ENCODE measurements at places on chromosomes 12 and 14.

DNA sequence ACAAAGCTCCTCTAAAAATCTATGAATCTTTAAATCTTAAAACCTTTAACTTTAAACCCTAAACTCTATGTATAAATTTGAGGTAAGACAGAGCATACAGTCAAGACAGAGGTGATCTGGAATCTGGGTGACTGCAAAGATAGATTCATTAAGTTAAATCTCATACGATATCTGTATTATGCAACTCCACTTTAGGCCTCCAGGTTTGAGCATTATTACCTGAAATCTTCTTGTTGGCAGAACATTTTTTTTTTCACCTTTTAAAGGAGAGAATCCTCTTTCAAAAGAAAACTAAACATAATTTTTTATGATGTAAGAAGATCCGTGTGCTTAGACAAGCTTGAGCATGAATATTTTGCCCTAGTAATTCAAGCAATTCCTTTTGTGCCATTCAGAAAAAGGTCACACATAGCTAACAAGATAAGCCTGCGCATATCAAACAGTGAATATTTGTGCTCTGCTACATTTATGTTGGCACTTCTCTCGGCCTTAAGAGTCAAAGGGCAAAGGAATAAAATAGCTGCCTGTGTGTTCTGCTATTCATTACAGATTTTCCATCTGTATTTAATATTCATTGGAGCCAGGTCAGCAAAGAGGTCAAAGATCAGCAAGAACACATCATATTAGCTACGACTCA lies 163.3 kb downstream of the TMTC3 start:
- peak; percentile 19 for DNase-seq

- peak; percentile 92 for DNase-seq
These were observed 5.8 kb downstream of the MARK3 start for GRCh38 chr14:103391048-103391447.

GRCh38 chr14:63055631-63056030 lies 10.4 kb upstream of the KCNH5 start:
- DNase-seq = no peak

- peak; percentile 54 for DNase-seq
These were observed 645 bp downstream of the KITLG start for GRCh38 chr12:88579601-88580050.

GRCh38 chr14:96067985-96068930 lies 29.1 kb downstream of the C14orf132 start:
- DNase-seq = no peak

GRCh38 chr12:57990241-57990883 lies 49.0 kb downstream of the ATP23 start:
- no peak for DNase-seq

DNA sequence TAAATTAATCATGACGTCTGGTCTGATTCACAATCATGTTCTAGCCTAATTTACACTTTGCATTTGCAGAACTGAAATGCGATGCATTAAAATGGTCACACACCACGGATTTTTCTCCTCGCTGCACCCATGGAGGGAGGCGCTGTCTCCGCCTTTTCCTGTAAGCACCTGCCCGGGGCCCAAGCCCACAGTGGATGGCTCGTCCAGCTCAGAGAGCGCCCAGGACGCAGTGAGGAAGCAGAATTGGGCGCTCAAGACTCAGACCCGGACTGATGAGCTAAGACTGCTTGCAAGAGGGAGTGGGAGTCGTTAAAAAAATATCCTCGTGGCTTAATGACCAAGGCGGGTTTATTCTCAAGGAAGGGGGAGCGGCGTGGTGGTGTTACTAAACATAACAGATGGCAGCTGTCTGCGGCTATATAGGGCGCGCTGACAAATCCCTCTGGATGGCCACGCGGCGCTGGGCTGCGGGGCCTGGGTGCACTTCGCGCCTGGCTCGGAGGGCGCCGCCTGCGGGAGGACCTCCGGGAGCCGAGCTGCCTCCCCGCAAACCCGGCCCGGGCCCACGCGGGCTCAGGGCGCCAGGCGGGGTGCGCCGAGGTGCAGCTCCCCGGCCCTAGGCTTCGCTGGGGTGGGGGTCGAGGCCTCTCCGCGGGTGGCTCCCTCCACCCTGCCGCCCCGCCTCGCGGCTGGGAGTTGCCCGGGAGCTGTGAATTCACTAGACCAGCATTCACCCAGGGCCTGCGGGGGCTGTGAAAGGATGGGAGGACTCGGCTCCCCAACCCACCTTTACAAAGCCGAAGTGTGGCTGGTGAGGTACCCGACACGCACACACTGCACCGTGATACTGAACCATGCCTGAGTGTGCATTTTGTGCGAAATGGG lies 78.7 kb downstream of the PPM1A start:
- DNase-seq = peak; percentile 17

DNA sequence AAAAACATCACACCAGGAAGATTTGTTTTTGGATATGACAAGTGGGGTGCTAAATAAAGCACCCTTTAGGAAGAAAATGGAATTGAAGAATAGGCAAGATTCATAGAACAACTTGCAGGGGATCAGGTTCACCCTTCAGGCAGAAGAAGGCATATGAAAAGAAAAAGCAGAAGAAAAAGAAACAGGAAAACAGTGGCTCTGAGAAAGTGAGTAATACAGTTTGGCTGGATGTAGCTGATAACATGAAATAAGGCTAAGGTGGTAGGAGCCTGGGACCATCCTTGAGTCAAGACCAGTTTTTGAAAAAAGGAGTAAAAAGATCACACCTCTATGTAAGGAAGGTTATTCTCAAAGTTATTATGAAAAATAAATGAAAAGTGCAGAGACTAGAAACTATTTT lies 42.4 kb downstream of the TRIP11 start:
- no peak for DNase-seq

GRCh38 chr14:86364634-86365033 lies 834.7 kb downstream of the FLRT2 start:
- DNase-seq = no peak

- DNase-seq = no peak
These were observed 470.8 kb downstream of the NELL2 start for GRCh38 chr12:44405297-44405696.

- DNase-seq = peak; percentile 24
These were observed 5.8 kb upstream of the ITFG2 start for GRCh38 chr12:2806700-2807099.

DNA sequence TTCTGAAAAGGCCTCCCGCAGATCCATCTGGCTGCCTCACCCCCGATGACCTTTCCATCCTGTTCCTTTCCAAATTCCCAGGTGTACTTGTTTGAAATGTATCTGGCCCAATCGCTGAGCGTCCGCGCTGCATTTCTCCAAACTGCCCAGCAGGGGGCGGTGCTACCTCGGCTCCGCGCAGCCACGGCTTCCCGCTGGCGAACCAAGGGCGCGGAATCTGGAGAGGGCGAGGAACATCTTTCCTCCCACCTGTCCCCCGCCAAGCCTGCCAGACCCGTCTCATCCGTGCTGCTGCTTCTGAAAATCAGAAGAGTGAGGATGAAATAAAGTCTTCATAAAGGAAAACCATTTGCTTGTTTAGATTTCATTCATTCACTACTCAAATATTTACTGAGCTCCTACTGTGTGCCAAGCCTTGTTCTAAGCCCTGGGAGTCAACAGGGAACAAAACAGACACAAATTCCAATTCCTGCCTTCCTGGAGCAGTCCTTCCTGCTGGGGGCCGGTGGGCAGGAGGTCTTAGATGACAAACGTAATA lies 16.8 kb upstream of the MYL2 start:
- DNase-seq = peak; percentile 59

DNA sequence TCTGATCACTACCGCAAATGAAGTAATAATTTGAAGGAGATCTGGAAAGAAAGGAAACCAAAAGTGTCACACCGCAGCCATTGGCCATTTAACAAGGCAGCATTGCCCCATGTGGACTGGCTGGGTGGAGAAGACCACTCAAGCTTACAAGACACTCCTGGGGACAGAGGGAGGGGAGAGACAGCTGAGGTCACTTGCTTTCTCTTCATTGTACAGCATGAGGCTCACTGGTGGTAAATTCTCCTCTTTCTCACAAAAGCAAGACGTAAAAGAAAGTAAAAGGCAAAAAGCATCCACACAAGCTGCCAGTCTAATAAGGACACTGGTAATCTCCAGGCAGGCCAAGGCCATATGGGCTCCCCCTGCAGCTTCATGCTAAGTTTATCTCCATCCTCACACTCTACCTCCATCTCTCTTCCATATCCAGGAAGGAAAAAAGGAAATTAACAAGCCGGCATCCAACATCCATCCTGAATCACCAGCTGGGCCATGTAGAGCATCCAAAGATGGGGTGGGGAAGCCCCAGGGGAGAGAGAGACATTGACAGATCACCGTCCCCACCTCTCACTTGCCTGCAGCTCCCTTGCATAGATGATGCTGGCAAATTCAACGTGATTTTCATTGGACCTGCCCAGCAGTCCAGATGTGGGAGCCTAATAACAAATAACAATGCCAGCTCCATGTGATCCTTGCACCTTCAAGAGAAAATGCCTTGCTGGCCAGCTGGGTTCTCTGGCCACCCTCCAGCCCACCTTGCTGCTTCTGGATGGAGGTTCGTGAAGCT lies 100.6 kb downstream of the DPF3 start:
- DNase-seq = no peak

GRCh38 chr14:76245097-76245496 lies 93.4 kb downstream of the GPATCH2L start:
- no peak for DNase-seq

GRCh38 chr12:101648195-101648594 lies 49.2 kb upstream of the CHPT1 start:
- no peak for DNase-seq

DNA sequence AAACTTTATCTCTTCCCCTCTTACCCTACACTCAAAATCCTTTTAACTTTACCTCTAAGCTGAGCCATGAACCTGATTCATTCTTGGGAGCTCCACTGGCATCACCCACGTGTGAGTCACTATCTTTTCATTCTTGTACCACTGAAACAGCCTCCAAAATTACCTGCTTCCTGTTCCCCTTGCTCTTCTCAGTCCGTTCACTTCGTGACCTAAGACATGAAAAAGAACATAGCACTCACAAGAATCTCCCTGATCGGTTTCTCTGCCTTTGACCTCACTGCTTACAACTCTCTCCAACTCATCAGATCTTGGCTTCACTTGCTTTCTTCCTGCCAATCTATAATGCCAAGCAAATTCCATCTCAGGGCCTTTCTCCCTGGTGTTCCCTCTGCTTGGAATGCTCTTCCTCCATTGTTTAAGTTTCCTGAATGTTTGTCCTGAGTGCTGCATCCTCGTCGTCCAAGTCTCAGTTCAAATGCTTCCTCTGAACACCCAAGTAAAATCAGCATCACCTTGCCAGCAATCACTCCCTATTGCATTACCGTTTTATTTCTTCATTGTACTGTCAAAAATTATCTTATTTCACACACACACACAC lies 9.2 kb downstream of the GLIPR1 start:
- no peak for DNase-seq

DNA sequence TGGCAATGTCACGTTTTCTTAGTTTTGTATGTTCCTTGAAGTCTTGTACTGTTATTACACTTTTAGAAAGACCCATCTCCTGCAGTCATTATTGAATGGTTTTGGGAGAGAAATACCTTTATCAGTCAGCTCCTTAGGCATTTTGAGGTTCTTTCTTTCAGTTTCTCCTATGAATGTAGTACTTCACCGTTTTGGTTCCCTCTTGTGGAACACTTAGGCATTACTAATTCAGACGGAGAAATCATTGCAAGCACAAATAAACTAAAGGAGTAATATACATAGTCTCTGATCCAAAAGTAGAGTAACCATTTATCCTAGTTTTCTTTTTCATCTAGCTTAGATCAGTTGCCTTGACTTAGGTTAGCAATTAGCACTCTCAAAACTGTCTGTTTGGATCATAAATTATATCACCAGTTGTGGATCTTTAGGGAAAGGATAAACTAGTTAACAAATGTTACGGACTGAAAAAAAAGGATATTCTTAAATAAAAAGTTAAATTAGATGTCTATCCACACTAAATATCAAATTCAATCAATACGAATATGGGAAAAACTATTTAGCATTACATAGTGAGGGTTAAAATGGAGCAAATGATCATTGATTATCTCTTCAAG lies 1538.3 kb upstream of the SEL1L start:
- peak; percentile 28 for DNase-seq

- no peak for DNase-seq
These were observed 367.1 kb upstream of the FAR2 start for GRCh38 chr12:28781671-28782652.

- no peak for DNase-seq
These were observed 2.0 kb downstream of the ANO4 start for GRCh38 chr12:100796621-100797020.

GRCh38 chr12:54047964-54048303 lies 5.7 kb upstream of the HOXC4 start:
- DNase-seq = no peak

- peak; percentile 78 for DNase-seq
These were observed at the start of gene DDHD1 for GRCh38 chr14:53152887-53153701. Gene DDHD1, minus strand, starts transcription at chr14:53153323. Its CDS starts 225 bp downstream, at chr14:53153098.

DNA sequence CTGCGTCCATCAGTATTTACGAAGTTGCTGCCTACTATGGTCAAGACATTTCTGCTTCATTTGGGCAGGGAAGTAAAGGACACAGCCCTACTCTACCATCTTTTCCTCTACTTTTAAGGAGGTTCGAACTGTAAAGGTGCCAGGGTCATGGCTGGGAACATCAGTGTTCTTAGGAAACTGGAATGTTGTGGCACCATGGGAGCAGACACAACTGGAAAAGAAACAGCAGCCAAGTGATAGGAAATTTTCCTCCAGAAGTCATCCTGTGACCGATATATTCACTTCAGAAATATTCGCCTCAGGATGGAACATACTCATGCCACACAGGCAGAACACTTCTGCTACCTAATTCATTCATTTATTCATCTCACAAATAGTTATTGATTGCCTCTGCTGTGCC lies 104.4 kb downstream of the ETV6 start:
- DNase-seq = no peak

- DNase-seq = no peak
These were observed 59.9 kb downstream of the STXBP6 start for GRCh38 chr14:24990050-24990449.

DNA sequence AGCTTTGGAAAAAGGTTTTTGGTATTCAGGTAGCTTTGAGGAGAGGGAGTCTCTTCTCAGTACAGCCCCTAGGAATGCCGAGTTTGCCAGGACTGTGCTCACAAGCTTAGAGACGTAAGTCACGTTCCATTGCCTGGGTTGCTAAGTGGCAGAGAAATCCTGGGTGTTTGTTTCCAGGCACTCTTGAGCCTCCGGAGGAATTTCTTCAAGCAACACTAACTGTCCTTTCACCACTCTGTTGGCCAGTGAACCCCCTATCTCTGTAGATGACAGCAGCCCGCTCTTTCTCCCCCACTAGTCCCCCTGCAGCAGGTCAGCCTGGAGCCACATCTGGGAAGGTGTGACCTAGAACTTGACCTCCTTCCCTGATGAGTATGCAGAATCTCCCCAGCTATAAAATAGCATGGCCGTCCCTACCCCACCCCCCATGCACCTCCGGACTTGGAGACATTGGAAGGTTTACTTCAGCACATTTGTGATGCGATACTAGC lies 162.7 kb downstream of the ZFP36L1 start:
- DNase-seq = no peak

- DNase-seq = no peak
These were observed 77.3 kb downstream of the EMP1 start for GRCh38 chr12:13273850-13274249.

- DNase-seq = peak; percentile 2
These were observed 42.7 kb downstream of the ALX1 start for GRCh38 chr12:85322715-85323114.

All from cardiac muscle cell (in vitro differentiated cells and primary cell).